Stimulated activated CD4-positive, alpha-beta T cell treated with anti-CD3 and anti-CD28 coated beads, TNF-alpha, amount 100 ng/mL, for 24 hours (primary cell): ENCODE measurements at places on chromosomes 3 and 15.

GRCh38 chr15:71612397-71612722, 198.0 kb upstream of the NR2E3 start:
- DNase-seq: no peak

DNA sequence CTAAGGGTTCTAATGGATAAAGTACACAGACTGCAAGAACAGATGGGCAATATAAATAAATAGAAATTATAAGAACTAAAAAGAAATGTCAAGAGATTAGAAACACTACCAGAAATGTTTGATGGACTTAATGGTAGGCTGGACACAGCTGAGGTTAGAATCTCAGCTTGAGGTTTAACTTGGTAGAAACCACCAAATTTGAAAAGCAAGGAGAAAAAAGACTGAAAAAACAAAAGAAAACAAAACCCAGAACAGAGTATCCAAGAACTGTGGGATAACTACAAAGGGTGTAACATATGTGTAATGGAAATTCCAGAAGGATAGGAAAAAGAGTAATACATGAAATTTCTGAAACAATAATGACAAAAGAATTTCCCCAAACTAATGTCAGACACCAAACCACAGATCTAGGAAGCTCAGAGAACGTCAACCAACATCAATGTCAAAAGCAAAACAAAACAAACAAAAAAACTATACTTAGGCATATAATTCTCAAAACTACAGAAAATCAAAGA, 35.0 kb downstream of the RFX7 start:
- DNase-seq: no peak

- no peak for DNase-seq
Observed at GRCh38 chr15:78100886-78101285, 8.5 kb downstream of the SH2D7 start.

DNA sequence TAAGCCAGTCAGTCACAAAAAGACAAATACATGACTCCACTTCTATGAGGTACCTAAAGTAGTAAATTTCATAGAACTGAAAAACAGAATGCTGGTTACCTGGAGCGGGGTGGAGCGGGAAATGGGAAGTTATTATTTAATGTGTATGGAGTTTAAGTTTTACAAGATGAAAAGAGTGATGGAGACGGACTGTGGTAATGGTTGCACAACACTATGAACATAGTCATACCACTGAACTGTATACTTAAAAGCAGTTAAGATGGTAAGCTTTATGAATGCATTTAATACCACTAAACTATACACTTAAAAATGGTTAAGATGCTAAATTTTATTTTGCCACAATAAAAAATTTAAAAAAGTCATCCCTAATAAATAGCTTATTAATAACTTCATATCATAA, 23.2 kb downstream of the SFMBT1 start:
- no peak for DNase-seq

DNA sequence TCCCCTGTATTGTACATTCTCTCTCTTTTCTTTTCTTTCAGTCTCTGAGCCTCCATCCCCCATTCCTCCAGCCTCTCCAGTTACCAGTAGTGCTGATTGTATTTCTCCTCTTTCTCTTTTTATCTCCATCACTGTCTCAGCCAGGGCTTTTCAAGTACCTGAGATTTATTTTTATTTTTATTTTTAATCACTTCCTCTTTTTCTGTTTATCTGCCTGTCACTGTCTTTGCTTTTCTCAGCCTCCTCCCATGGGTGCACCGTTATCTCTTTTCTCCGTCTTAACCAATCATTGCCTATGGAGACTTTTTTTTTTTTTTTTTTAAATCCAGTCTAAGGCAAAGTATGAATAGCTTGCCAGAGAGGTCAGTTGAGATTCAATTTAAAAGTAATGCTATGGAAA, 359.3 kb downstream of the GAP43 start:
- DNase-seq: no peak
